Gastrocnemius medialis (tissue), 4 donors: ENCODE measurements at places on chromosomes 1 and 21.
A peak's percentile ranks its signal among the peaks of the same experiment; 100 is the strongest.

DNA sequence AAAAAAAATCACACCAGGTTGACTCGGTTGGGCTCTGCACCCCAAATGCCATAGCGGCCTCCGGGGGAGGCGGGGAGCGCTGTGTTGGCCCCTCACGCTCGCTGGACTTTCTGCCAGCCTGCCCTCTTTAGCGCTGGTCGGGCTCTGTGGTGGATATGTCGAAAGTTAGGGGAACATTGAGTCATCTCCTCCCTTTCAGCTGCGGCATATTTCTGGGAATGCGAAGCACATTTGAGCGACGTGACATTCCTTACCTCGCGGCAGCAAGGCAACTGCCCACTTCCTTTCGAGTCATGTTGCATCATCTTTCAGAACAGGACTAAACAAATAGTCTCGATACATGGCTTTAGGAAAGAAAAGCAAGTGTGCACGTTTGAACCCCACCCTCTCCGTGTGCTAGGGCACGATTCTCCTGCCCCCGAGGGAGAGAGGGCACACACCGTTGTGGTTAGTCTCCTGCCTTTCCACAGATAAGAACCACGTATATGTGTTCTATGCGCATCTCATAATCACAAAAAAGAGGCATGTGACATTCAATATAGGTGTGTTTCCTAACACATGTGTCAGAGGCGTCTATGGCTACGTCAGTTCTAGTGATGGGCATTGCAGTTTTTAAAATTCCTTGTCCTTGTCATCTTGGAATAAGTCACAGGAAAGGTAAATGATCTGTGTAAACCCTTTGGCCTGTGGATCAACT is 105.9 kb upstream of the SLC45A1 start:
- peak; percentile 66 for DNase-seq

DNA sequence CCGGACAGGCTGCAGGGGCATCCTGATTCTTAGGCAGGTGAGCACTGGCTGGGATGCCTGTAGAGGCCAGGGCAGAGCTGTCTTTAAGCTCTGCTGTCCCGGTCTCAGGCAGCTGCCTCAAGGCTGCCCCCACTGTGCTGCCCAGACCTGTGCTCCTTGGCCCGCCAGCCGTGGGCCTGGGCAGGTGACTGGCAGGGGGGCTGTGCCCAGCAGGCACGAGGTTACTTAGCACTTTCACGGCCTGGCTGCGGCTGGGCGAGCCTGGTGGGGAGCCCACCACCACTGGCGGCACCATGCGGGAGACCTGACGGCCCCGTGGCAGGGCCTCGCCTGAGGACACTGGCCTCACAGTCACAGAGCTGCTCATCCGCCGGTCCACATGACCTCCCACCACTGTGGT is 8.2 kb downstream of the CRYBG2 start:
- DNase-seq: no peak

GRCh38 chr1:116462722-116463121 is 89.7 kb downstream of the ATP1A1 start:
- DNase-seq: no peak

GRCh38 chr1:56404561-56405030 is 174.8 kb downstream of the PLPP3 start:
- DNase-seq: no peak

DNA sequence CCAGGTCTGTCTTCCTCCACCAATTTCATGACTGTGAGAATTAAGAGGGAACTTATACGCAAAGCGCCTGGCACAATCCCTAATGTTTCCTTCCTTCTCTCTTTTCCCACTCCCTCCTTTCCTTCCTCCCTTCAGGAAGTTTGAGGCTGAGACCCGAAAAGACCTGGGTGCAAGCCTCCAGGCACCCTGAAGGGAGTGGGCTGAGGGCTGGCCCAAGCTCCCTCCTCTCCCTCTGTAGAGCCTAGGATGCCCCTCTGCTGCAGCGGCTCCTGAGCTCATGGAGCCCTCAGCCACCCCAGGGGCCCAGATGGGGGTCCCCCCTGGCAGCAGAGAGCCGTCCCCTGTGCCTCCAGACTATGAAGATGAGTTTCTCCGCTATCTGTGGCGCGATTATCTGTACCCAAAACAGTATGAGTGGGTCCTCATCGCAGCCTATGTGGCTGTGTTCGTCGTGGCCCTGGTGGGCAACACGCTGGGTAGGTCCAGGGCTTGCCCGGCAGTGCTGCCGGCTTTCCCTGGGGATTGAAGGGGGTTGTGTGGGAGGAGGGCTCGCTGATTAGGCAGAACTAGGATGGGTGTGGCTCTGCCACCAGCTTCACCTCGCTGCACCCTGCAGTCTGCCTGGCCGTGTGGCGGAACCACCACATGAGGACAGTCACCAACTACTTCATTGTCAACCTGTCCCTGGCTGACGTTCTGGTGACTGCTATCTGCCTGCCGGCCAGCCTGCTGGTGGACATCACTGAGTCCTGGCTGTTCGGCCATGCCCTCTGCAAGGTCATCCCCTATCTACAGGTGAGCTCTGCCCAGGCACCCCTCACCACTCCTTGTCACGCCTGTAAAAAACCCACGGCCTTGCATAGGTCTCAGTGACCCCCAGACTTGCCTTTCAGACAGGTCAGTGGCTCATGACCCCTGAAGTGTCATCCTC is 1.7 kb downstream of the HCRTR1 start:
- DNase-seq: no peak

DNA sequence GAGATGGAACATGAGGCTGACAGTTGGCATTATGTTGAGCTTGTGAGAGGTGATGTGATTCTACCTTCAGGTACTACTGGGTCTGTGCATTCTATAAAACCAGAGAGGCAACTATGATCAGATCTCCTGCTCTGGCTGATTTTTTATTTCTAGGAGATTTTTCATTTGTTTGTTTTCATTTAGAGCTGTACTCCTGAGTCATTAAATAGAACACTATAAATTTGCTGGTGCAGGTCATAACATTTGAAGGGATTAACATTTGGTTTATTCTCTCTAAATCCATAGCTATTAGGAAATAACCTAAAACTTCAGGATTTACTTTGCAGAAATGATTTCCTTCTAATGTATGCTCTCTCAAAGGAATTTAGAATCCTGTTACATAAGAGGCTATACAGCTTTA is 42.9 kb downstream of the MAGI3 start:
- no peak for DNase-seq

GRCh38 chr21:25906587-25906986 is 171.8 kb downstream of the GABPA start:
- DNase-seq: no peak

DNA sequence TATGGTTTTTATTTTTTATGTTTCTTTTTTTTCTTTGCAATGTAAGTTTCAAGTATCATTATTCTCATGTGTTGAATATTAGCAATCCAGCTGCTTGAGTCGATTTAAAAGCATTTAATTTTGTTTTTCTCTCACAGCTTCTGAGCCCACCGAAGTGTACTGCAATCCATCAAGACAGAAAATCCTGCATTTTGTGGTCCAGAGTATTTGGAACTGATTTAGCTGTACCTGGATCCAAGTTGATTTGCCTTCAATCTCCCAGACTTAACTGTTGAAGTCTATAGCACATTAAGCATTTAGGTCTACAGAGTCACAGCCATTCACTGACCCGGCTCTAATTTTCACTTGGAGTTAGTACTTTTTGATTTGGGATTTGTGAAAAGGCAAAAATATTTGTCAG is 622.9 kb upstream of the ADAMTS5 start:
- no peak for DNase-seq

DNA sequence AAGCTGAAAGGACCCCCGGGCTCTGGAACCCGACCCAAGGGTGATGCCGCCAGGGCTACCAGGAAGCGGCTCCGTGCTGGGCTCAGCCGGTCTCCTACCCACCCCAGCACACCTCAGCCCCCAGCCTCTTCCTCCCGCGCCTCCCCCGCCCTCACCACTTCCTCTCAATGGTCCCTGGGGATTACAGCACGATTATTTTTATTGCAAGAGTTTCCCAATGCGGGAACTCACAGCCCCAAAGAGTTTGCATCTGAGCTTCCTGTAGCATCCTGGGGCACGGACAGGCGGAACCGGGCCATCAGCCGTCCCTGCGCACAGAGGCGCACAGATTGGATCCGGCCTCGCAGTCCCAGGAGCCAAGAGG is 8.7 kb upstream of the SLX9 start:
- no peak for DNase-seq

DNA sequence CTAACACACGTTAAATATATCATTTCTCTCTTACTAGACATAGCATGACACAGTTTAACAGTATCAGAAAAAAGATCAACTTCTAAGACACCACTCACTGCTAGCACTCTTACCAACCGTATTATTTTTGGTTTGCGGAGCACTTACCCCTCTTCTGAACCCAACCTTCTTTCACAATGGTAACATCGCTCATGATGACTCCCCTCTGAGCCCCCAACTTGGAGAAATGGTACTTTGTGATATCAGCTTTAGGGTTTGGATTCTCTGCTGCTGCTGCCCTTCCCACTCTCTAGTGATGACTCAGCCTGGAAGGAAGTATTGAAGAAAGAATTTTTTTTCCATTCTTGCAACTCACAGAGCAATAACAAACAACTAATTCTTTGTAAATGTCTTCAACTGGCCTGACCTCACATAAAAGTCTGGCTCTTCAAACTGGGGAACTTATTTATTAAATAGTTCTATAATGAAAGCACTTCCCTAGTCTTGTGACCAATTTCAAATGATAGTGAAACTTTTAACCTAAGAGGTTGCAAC is 7.0 kb downstream of the AKT3 start:
- no peak for DNase-seq

- DNase-seq: no peak
Observed at GRCh38 chr1:19024532-19024931, 68.1 kb upstream of the IFFO2 start.

- DNase-seq: no peak
Observed at GRCh38 chr1:159076438-159077119, at the start of gene AIM2. AIM2 (minus strand) TSS chr1:159076766; CDS start chr1:159073499, 3,267 bp downstream.

DNA sequence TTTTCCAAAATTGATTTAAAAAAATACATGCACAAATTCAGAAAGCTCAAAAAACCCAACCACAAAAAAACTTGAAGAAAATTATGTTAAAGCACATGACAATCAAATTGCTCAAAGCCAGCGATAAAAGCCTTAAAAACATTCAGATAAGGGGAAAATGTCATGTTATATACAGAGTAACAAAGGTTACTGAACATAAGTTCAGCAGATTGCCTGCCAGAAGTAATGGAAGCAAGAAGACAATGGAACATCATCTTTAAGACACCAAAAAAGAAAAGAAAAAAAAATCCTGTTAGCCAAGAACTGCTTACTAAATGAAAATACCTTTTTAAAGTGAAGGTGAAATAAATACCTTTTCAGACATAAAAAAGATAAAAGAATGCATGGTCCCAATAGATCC is 147.2 kb upstream of the SGIP1 start:
- no peak for DNase-seq

DNA sequence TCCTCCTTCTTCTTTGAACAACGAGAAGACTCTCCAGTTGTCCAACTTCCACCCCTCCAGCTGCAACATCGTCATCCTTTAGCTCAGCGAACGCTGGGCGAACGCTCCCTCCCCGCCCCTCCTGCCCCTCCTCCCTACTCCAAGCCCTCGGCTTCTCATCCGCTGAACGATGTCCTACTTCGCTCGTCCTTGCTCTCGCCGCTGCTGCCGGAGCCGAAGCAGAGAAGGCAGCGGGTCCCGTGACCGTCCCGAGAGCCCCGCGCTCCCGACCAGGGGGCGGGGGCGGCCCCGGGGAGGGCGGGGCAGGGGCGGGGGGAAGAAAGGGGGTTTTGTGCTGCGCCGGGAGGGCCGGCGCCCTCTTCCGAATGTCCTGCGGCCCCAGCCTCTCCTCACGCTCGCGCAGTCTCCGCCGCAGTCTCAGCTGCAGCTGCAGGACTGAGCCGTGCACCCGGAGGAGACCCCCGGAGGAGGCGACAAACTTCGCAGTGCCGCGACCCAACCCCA is at the start of gene BCAN:
Gene BCAN, plus strand, starts transcription at position 357 of the 504 bp plus-strand sequence. CDS start 3,938 bp downstream, outside the sequence.
- DNase-seq: no peak

- DNase-seq: no peak
Observed at GRCh38 chr1:48659801-48660200, 116.9 kb downstream of the BEND5 start.

GRCh38 chr21:43782431-43783097 is 6.5 kb upstream of the CSTB start:
- DNase-seq: no peak

- peak; percentile 84 for DNase-seq
Observed at GRCh38 chr1:23369335-23370013, at the start of gene ZNF436. ZNF436 (minus strand) TSS chr1:23369836; CDS start chr1:23368005, 1,831 bp downstream.

GRCh38 chr1:221562542-221563475 is 179.1 kb downstream of the DUSP10 start:
- no peak for DNase-seq

DNA sequence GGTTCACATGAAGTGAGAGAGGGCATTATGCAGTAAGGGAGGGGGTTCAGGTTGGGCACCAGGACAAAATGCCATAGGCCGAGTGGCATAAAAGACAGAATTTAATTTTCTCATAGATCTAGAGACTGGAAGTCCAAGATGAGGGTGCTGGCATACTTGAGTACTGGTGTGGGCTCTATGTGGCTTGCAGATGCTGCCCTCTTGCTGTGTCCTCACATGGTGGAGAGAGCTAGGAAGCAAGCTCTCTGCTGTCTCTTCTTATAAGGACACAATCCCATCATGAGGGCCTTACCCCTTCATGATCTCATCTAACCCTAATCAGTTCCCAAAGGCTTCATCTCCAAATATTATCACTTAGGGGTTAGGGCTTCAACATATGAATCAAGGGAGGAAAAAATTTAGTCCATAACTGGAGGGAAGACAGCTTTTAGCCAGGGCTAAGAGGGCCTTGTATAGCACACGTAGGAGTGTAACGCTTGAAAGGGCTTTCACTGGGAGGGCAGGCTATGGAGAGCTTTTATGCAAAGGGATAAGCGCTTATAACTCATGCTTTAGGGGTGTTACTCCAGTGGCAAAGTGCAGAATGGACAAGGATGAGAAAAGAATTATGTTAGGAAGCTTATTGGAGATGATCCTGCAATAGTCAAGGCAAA is 64.5 kb downstream of the PLPPR5 start:
- DNase-seq: no peak

DNA sequence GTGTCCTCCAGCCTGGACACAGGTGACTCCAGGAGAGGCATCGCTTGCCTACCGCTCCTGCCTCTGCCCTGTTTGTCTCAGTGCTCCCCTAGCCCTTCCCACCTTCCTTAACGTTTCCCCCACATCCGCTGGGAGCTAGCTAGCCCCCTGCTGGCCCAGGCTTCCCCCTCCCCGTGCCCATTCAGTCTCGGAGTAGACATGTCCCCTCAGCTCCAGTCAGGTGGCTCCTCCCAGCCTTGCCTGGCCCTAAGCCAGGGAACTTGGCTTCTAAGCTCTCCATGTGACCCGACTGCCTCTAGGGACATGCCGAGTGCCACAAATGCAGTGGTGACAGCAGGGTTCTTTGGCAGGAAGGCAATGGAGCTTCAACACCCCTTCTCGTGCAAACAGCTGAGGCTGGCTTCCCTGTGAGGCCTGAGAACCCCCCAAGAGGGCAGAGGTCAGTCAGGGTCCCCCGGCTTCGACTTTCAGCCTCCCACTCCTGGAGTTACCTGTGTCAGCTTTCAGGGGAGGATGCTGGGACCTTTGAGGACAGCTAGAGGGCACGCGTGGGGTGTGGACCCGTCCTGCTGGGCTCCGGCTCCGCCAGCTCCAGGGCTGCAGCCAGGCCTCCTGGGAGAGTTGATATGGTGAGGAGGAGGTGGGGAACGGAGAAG is 16.2 kb downstream of the DRAXIN start:
- peak; percentile 55 for DNase-seq

- peak; percentile 92 for DNase-seq
Observed at GRCh38 chr1:165543532-165544438, at the start of gene LRRC52. LRRC52 (plus strand) TSS chr1:165544000; CDS start chr1:165544297, 297 bp downstream.

- no peak for DNase-seq
Observed at GRCh38 chr1:228293393-228293792, 85.5 kb downstream of the OBSCN start.
